ENCODE measurements at places on chromosomes 2 and 18.

- no peak for DNase-seq
Observed at GRCh38 chr2:27960237-27960912, 69.8 kb downstream of the BABAM2 start.

GRCh38 chr2:203338322-203338721 lies 10.1 kb downstream of the ABI2 start:
- DNase-seq = no peak

DNA sequence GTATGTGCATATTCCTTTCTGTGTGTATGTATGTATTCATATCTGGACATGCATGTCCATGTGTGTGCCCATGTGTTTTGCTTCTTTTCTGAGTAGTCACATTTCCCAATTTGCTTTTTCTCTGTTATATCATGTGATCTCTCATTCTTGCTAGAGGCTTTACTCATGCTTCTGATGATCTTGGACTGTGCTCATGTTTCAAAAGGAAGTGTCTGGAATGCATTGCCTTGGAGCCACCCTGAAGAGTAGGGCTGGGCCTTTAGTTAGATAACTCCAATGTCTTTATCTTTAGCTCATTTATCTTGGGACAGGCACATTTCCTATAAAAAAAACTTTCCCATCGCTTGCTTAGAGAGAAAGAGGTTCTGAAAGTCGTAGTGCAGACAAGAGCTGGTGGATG lies 859.2 kb downstream of the CNTNAP5 start:
- no peak for DNase-seq

GRCh38 chr2:232315923-232316299 lies 62.6 kb upstream of the ALPP start:
- no peak for DNase-seq

DNA sequence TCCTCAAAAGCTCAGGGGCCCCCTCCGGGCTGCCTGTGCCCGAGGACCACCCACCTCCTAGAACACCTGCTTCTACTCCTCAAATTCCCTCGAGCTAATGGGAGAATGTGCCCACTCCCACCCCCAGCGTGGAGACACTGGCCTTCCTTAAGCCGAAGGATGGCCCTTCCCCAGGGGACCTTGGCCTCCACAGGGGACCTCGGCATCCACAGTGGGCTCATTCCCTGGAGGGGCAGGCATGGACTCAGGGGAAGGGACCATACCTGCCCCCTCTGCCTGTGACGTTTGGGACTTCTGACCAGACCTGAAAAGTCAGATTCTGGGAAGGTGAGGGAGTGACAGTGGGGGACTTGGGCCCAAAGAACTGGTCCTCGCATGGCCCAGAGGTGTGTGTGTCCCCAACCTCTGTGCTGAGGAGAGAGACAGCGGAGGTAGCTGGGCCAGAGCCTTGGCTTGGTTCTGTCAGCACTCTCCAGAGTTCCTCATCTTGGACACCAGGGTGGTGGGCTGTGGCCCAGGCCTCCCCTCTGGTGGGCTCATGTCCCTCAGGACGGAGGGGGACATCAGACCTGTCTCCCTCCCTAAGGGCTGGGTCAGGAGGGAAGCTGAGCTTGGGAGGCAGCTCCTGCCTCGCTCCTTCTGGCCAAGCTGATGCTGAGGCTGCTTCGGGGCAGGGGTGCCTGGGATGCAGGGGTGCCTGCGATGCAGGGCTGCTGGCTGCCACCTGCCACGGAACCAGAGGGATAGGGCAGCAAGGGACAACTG lies 240.4 kb downstream of the HAUS1 start:
- no peak for DNase-seq

GRCh38 chr2:200321780-200322534 lies 15.5 kb downstream of the SPATS2L start:
- DNase-seq = no peak

GRCh38 chr2:235257590-235257989 lies 236.3 kb upstream of the AGAP1 start:
- no peak for DNase-seq

- no peak for DNase-seq
Observed at GRCh38 chr2:20675701-20676352, 8.9 kb downstream of the GDF7 start.

- no peak for DNase-seq
Observed at GRCh38 chr2:150459281-150459680, 28.2 kb downstream of the RND3 start.

DNA sequence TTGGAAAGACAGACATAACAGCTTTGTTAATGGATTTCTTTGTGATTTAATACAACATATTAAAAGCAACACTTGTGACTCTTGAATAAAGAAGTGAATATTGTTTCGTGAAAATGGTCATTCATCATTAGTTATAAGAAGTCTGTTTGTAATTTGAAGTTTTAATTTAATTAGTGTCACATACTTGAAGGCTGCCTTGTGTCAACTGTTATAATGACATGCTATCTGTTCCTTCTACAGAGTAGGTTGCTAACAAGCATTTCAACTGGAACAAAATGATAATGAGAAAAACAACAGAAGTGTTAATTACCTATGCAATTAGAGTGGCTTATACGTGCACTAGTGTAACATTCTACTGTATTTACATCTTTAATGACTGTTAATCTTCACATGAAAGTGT lies 624.7 kb downstream of the LRP1B start:
- no peak for DNase-seq

GRCh38 chr2:218437969-218438368 lies 19.0 kb downstream of the VIL1 start:
- DNase-seq = no peak

DNA sequence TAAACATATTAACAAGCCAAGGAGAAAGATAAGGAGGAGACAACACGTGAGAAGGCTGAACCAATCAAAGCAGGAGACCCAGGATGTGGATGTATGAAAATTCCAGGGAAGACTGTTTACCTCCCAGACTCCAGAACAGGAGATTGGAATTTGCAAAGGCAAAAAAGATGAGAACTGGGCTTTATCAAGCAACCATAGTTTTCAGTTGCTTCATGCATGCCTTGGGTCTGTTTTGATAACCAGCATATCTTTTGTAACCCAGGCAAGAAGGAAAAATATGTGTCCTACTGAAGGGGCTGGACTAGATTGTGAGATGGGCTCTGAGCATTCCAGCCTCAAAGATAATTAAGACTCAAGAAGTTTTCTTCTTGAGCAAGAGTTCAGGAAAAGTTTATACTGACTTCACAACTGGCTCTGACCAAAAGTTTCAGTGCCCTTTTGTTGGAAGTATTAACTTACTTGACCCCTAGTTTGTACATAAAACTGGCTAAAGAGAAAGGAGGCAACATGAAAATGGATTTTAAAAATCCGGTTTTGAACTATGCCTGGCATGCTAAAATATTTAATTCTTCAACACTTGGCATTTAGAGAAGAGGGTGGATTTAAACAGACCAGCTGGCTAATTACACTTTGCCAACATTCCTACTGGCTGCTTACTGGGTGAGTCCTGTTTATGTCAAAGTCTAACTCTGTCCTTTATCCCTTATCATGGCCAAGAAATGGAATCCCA lies 79.3 kb upstream of the CD28 start:
- DNase-seq = no peak

DNA sequence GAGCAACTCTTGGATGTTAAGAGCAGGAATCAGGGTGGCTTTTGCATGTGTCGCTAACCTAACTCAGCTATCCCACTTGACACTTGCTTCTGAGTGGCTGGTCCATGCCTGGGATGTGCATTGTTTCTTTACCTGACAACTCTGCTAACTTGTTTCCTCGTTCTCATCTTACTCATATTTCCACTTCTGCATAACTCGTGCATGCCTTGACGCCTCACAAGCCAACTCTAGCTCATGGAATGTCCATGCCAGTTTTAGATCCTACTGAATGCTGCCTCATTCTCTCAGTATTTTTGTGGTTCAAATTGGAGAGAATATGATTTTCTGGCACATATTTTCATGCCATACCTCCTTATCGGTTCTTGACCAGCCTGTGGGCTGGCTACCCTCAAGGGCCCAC lies 52.5 kb downstream of the CDCA7 start:
- no peak for DNase-seq

DNA sequence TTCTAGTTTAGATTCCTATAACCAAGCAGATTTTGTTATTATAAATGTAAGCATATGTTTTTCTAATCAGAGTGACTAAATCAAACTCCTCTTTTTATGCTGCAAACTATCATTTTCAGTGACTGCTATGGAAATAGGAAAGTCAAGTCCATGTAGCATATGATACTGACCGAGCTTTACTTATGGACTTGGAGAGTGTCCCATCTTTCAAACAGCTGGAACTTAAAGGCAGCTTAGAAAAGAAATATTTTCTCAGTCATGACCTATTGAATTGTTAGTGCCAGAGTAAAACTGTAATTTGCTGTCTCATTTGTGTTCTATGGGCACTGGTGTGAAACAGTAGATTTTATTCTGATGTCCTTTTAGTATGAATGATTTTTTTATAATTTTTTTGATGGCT lies 76.7 kb downstream of the PHLPP1 start:
- DNase-seq = no peak

- DNase-seq = no peak
Observed at GRCh38 chr2:200905618-200906296, 16.6 kb downstream of the NIF3L1 start.

DNA sequence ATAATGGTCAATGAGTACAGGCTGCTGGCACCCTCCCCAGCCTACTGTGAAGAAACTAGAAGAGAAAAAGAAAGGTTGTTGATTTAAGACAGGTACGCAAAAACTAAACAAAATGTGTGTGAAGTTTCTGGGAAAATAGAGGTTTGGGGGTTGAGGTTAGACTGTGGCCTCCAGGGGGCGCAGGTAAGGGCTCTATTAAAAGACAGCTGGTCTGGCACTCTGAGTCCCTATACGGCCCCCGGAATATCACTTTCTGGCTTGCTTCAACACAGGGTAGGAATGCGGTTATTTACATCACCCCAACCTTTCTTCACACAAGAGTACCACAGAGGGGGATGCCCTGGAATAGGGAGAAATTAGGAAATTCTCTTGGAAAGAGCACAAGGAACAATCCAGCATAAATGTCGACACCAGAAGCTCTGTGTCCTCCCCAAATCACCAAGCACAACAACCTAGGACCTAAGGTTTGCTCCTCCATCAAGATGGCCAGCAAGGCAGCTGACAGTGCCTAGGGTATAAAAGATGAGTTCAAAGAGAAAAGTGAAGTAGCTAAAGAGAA lies 480.8 kb upstream of the KLHL29 start:
- DNase-seq = no peak

GRCh38 chr2:121860033-121860757 lies 104.7 kb downstream of the TSN start:
- DNase-seq = peak; percentile 53

DNA sequence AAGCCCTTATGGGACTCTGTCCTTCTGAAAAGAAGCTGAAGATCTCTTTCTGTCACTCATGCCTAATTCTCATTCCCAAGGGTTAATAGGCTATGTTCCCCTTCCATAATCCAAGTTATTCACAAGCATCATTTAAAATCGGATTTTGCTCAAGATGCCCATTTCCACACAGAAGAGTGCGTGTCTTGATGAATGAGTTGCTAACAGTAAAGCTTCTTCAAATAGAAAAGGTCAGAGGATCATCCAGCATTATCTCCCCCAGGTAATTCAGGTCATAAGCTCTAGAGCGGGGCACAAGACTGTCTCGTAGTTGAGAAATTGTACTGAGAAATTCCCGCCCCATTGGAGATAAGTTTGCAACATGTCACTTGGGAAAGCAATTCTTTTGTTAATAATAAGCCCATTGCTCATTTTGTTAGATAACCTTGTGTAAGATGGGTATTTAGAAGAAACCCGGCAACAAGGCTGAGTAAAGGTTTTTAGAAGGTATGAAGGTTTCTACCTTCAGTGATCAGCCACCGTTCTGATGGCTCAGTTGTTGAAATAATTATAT lies 290.7 kb upstream of the EPAS1 start:
- DNase-seq = no peak

GRCh38 chr18:4581966-4582365 lies 126.9 kb upstream of the DLGAP1 start:
- no peak for DNase-seq

Data from T1000 (cell line).